ENCODE measurements at places on chromosomes 6 and 20.

DNA sequence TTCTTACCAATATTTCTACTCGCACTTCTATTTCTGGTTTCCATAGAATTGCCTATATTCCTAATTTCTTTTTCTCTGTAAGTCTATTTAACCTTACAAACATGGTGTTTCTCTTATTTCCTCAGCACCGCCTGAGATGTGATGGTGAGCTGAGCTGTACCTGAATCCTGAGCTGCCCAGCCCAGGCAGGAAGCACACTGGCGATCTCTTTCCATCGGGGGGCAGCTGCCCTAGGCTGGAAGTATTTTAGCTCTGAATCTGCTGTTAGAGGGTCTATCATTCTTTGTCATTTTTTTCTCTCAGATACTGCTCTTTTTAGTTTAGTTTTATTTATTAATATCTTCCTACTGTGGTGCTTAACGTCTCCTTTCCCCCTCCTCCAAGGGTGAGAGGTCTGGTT, 173.4 kb upstream of the SLC35B3 start:
- DNase-seq, result no peak

DNA sequence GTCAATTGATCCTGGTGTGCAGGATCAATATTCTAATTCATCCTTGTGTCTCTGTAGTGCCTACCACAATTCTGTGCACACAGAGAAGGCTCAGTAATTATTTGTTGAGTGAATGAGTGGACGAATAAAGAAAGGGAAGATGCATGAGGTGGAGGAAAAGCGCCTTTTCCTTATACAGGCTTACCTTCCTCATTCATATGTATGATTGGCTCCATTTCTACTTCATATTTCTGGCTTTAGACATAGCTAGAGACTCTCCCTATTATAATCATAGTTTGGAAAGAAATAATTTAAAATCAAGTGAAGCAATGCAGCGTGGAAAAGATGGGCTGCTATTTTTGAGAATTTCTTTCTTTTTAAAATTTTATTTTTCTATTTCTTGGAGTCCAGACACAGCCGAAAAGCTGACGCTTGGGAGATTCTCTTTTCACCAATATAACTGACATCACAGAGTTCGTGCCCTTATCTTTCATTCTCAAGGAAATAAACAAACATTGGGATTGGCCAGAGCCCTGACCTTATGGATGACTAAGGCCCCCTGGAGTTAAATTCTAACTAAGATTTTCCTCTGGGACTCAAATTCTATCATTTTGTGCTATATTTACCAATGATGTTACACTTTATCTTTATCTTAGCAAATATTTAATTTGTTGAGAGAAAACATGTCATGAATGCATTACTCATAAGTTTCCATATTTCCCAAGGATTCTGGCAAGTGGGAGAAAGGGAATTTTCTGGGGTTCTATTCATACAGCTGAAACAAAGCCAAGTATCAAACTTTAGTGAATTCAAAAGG, 48.1 kb downstream of the PRL start:
- no peak for DNase-seq

DNA sequence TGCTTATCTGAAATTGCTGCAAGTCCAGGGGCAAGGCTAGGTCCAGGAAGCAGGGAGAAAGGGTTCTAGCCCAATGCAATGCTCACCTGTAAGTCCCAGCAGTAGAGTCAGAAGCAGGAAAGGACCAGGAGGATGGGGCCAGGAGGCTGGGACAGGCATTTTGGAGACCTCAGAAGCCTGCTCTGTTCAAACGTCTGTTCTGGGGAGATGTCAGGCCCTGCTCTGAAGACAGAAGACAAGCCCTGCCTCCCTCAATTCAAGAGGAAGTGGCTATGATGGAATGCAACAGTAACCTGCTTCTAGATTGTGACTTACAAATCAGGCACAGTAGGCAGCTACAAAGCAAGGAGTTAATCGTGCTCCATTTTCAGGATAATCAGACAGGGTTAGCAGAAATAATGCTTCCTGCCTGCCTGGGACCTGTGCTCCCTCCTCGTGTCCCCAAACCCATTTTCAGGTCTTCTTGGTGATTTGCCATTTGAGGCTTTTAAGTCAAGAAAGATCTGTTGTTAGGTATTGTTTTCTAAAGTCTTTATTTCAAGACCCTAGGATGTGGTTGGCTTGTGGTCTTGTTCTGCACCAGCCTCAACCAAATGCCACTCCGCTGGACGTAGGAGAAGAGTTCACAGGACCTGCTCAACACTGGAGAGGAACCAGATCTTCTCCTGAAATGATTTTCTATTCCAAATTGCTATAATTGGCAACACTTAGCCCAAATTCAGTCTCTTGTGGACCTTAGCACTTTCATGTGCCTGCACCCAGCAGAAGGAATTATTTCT, at the start of gene SIRPG:
SIRPG (minus strand) TSS at position 224 of the 779 bp plus-strand sequence; CDS start at position 159, 65 bp downstream.
- no peak for DNase-seq

- no peak for DNase-seq
These were observed 238.2 kb downstream of the GMDS start for GRCh38 chr6:2007165-2007564.

- DNase-seq, result no peak
These were observed 49.3 kb upstream of the NNAT start for GRCh38 chr20:37471741-37472235.

- DNase-seq, result no peak
These were observed 14.3 kb upstream of the NCOA3 start for GRCh38 chr20:47487175-47487917.

DNA sequence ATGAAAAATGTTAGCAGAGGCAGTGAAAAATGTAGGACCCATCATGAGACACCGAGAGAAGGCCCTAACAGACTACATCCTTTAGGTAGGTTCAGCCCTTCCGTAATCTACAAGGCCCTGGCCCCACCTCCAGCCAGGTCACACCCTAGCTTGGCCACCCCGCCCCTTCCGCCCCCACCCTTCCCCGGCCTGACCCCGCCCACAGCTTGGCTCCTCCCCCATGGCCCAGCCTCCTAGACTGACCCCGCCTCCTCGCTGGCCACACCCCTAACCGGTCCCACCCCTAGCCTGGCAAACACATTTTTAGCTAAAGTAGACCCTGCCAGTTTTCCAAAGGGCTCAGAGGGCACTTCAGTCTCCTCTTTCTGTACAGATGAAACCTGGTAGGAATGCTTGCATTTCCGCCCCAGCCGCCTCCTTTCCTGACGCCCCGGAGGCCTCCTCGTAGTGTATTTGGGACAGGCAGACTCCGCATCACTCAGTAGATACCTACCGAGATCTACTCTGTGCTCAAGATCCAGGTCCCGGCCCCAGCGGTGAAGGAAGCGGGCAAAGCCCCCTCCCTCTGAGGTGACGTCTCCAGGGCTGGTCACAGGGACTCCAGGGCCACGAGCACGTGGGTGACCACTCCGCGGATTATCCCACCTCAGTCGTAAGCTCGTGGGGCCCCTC, 443.5 kb downstream of the PREX1 start:
- DNase-seq, result no peak

- DNase-seq, result no peak
These were observed 23.8 kb downstream of the ANKS1A start for GRCh38 chr6:34912715-34913464.

GRCh38 chr20:24658920-24659660, 189.7 kb downstream of the SYNDIG1 start:
- no peak for DNase-seq

- no peak for DNase-seq
These were observed 338.2 kb downstream of the SOX4 start for GRCh38 chr6:21931641-21932335.

DNA sequence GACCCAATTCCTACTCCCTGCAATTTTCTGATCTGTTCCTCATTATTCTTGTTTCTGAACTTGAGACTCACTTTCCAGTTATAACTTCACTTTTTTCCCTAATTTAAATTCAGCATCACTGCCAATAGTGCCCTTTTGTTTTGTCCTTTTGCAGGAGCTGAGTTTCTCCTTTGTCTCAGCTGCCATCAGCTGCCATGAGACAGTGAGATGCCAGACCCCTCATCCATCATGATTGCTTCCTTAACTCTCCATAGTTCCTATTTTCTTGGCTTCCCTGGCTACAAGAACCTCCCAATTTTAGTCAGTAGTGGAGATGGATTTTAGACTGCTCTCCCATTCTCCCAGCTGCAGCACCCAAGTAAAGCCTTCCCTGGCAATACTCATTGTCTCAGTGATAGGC, 518.1 kb downstream of the HDGFL1 start:
- no peak for DNase-seq

GRCh38 chr20:57660922-57661745, 40.9 kb upstream of the ZBP1 start:
- DNase-seq, result peak; percentile 8

DNA sequence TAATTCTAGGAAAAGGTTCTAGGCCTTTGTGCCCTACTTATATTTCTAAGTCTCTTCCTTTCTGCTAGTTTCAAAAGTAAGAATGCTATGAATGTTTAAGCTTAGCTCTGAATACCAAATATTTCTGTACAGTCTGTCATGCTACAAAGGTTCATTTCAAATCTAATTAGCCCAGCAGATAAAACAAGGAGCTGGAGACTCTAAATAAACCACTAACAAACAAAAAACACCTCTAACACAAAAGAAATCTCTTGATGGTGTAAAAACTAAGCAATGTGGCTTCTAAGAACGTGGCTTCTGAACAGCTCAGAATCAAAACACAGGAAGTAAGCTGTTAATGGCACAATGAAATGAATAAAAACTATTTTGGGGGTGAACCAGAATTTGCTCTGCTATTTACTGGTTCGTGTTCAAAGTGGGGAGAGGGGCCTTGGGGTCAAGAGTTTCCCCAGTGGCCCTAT, 198.3 kb downstream of the BCAS1 start:
- no peak for DNase-seq

DNA sequence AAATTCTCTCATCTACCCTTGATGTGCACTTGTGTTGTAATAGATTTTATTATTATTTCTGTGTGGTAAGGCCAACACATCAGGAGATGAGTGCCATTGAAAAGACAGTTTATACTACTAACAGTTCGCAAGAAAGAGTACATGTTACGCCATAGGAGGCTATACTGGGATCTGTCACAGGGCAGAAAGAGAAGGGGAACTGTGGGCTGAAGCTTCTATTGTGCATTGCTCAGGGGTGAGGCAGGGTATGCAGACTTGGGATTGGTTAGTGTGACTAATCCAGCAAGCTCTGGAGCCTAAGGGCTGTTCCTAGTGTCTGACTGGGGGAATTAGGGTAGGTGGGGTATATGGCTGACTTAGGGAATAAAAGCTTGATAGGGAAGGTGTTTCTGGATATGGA, 50.9 kb downstream of the GPR63 start:
- DNase-seq, result no peak

DNA sequence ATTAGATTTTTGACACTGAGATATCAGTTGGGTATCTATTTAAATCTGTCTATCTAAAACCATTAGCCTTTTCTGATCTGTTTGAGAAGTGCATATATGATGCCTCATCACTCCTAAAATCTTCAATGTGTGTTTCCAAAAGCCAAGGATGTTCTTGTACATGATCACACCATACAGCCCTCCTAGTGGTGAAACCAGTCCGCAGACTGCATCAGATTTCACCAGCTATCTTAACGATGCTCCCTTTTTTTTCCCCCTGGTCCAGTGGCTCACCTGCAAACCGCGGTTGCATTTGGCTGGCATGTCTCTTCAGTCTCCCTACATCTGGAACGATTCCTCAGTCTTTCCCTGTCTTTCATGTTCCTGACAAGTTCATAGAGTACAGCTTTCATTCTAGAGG, 4.0 kb downstream of the KIZ start:
- no peak for DNase-seq

DNA sequence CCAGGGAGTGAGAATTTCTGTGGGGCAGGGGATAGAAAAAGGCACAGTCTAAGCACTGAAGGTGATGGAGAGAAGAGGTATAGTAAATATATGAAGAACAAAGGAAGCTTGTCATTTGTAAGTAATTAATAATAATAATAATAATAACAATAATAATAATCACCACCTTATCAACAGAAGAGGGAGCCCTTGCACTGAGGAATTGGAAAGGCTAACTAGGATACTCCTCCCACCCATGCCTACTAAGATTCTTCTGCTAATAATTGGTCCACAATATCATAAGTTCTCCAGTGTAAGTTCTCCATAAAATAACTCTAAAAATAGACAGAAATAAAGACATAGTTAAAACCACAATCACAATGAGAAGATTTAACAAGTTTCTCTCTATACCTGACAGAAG, 912 bp upstream of the OR12D3 start:
- DNase-seq, result no peak

DNA sequence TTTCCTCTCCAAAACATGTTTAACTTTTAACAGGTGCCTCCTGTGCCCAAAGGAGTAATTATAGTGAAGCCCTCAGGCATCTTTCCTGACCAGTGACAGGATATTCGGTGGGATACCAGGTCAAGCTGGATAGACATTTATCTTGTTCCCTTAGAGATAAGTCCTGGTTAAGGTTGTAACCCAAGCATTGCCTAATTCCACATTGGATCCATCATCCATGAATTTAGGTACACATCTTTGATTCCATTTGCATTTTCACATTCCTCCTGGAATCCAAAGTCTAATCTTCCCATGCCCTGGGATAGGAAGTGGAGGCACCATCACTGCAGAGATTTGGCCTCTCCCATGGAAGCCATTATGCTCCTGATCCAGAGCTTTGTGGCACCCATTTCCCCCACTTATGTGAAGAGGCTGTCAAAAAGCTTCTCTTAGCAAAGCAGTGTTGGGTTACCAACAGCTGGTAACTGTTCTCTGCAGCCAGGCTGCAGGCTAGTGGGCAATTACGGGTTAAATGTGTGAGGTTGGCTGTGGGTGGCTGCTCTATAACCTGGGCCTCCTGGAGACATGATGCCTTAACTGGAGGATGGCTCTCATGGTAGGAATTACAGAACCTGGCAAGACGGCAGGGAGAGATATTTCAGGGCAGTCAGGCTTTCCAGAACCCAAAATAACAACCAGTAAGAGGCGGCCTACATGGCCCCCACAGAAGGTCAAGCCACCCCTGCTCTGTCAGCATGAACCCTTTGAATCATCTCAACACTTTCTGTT, 96.9 kb upstream of the VGLL2 start:
- DNase-seq, result no peak

DNA sequence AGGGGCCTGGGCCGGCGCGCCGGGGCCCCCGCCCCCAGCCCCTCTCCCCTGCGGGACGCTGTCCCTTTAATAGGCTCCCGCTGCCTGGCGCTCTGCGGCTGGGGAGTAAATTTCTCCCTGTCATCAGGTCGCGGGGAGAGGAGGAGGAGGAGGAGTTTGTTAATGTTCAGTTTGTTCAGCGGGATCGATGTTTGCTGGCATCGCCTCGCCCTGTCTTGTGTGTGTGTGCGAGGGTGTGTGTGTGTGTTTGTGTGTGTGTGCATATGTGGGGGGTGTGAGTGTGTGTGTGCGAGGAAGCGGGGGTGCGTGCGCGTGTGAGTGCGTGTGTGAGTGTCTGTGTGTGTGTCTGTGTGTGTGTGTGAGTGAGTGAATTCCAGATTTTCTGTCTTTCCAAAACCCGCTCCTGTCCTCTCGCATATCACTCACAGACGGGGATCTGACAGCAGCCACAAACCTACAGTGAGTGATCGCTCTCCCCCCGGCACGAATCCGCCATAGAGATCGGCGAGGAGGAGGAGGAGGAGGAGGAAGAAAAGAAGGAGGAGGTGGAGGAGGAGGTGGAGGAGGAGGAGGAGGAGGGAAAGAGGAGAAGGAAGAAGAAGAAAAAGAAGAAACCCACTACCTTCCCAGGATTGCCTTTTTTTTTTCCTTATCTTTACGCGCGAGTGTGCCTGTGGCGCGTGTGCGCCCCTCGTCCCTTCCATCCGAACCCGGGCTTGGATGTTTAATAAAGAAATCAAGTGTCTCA, at the start of gene TSHZ2:
TSHZ2 (plus strand) TSS at position 169 of the 748 bp plus-strand sequence. CDS start 936 bp downstream, outside the sequence.
- DNase-seq, result no peak
